Stimulated activated CD4-positive, alpha-beta T cell treated with anti-CD3 and anti-CD28 coated beads, Interleukin-2, amount 100 ng/mL, for 4 hours (primary cell): ENCODE measurements at places on chromosomes 6 and 20.

- DNase-seq = no peak
These were observed 11.5 kb upstream of the SCP2D1 start for GRCh38 chr20:18802012-18802634.

- DNase-seq = no peak
These were observed 347.3 kb upstream of the RUNX2 start for GRCh38 chr6:44980841-44981240.

DNA sequence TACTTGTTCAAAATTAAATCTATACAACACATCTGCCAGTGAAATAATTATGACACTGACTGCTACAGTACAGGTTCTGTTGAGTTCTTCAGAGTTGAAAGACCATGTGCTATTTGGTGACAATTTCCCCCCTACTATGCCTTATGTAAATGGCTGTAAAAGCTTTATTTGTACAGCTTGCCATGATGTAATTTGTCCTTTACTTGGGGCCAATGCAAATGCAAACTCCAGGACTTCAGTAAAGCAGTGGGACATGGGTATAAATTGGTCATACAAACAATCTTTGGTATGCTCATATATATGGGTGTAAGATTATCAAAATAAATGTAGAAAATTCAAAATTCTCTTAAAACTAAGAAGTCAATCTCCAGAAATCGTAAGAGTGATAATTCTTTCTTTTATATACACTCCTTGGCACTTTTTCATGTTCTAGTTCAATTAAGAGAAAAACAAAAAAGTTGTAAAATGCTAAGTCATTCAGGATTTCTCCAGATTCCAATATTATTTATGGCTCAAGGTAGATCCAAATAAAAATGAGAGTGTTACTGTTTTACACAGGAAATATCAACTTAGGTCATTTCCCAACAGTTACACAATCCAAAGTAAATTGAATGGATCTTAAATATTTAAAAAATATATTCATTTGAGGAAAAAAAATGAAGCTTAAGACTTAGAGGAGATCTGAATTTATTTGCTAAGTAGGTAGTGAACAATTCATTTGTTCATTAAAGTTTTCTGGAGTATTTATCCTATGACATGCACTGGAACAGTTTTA is 1310.5 kb upstream of the CITED2 start:
- DNase-seq = no peak

DNA sequence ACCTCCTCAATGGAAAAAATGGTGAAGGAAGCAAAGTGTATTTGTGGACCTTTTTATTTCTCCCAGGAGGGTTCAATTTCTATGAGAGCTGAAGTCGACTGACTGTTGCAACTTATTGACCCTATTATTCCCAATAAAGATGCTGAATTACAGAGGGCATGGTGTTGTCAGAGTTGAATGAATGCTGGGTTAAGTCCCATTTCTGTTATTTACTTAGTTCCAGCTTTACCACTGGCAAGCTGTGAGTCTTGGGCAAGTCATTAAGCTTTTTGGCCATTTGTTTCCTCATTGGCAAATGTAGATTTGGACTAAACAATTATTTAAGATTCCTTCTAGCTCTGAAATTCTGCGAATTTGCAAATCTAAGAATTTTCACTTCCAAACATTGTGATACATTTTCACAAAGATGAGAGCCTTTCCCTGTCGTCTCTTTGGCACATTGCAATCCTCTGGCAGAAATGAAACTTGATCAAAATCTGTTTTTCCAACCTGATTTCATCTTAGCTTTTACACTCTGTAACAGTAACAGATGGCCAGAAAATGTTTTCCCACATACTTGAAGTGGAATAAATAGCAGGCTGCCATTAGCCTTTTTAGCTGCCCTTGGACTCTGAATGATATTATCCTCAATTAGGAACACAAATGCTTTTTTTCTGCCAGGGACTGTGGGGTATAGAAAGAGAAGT is 21.3 kb downstream of the BLTP3A start:
- DNase-seq = no peak

DNA sequence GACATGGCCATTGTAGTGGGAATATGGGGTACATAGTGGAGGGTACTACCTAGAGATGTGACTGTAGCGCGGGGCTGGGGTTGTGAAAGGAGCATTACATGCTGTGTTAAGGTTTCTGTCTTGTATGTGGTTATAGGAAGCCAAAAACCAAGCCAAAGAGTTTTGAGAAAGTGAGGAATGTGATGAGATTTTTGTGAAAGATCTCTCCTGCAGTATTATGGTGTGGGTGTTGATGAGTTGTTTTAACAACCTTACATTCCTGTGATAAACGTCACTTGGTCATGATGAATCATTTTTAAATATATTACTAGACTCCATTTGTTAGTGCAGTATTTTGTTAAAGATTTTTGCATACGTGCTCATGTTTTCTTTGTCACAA is 48.9 kb downstream of the ZFAND3 start:
- DNase-seq = no peak
